ENCODE measurements at places on chromosomes 7 and 10. TPM values are rescaled to one million over a fixed set of nuclear protein-coding genes. Genes with fewer than 3 reads are reported as not detected.

The METTL27 gene
- total RNA-seq = 2.1 TPM

The COL13A1 gene
- total RNA-seq = not detected

The XRCC2 gene
- 19.3 TPM for total RNA-seq

The CYP2W1 gene
- total RNA-seq = not detected

The BMPER gene
- not detected for total RNA-seq

The PAPSS2 gene
- 0.30 TPM for total RNA-seq

The AEBP1 gene
- 18.2 TPM for total RNA-seq

The CDC14C gene
- not detected for total RNA-seq

The HTR7 gene
- not detected for total RNA-seq

The ADAM12 gene
- 1.2 TPM for total RNA-seq

DNA sequence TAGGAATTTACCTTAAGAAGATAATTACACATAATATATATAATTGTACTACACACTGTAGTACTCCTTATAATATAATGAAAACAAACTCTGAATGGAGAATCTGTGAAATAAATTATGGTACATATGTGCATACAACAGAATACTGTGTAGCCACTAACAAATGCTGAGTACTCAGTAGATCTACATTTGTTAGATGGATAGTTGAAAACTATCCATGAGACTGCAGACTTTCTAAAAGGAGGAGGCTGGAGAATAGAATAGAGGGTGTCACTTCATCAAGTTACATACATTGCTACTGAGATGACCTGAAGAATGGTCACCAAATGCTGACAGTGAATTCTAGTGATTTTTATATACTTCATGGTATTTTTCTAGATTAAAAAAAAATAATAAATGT lies 68.7 kb upstream of the OGDHL start:
- peaks cover 31% of the 10 kb centered on the region for H3K36me3 ChIP-seq
- no peak overlapping the region for H3K4me3 ChIP-seq
- no peaks in the 10 kb centered on the region for H3K4me1 ChIP-seq
- no peaks in the 10 kb centered on the region for H3K27me3 ChIP-seq
- DNase-seq = no peak

DNA sequence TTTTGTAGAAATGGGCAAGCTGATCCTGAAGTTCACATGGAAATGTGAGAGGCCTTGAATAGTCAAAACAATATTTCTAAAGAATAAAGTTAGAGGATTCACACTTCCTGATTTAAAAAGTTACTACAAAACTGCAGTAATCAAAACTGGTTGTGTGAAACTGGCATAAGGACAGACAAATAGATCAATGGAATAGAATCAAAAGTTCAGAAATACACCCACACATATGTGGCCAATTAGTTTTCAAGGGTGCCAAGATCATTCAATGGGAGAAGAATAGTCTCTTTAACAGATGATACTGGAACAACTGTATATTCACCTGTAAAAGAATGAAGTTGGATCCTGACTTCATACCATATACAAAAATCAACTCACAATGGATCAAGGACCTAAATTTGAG lies 27.7 kb downstream of the DNAJC9 start:
- H3K4me1 ChIP-seq = no peaks in the 10 kb centered on the region
- peaks cover 35% of the 10 kb centered on the region for H3K36me3 ChIP-seq
- no peak for DNase-seq
- H3K4me3 ChIP-seq = no peak overlapping the region

GRCh38 chr7:23114896-23115295 lies 9.3 kb downstream of the KLHL7 start:
- H3K4me3 ChIP-seq = no peak overlapping the region
- no peaks in the 10 kb centered on the region for H3K27me3 ChIP-seq
- no peak overlapping the region for H3K27ac ChIP-seq
- DNase-seq = no peak
- H3K4me1 ChIP-seq = peaks cover 10% of the 10 kb centered on the region
- H3K36me3 ChIP-seq = no peaks in the 10 kb centered on the region

DNA sequence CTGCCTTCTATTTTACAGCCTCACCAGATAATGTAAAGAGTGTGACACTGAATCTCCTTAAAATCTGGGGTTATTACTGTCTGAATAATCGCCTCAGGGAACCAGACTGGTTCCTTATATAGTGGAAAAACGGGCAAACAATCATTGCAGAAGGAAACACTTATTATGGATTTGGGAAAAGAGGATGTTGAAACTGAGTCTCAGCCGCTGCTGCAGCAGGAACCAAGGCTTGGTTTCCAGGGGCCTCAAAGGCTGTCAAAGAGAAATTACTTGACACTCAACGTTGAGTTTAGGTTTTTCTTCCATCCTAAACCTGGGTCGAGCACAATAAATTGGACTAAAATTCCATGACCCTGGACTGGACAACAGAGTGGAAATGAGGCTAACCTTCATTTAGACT lies 103.8 kb upstream of the AHR start:
- DNase-seq = no peak
- no peaks in the 10 kb centered on the region for H3K27me3 ChIP-seq
- H3K4me3 ChIP-seq = no peak overlapping the region
- H3K27ac ChIP-seq = no peak overlapping the region
- peaks cover 12% of the 10 kb centered on the region for H3K4me1 ChIP-seq
- no peaks in the 10 kb centered on the region for H3K36me3 ChIP-seq

- H3K4me1 ChIP-seq = peaks cover 50% of the 10 kb centered on the region
- H3K4me3 ChIP-seq = no peak overlapping the region
- H3K27me3 ChIP-seq = no peaks in the 10 kb centered on the region
- H3K27ac ChIP-seq = peak overlapping the region; percentile 73
- peaks cover 21% of the 10 kb centered on the region for H3K36me3 ChIP-seq
- DNase-seq = no peak
Measured at GRCh38 chr7:39985398-39985918, 35.4 kb downstream of the CDK13 start.

DNA sequence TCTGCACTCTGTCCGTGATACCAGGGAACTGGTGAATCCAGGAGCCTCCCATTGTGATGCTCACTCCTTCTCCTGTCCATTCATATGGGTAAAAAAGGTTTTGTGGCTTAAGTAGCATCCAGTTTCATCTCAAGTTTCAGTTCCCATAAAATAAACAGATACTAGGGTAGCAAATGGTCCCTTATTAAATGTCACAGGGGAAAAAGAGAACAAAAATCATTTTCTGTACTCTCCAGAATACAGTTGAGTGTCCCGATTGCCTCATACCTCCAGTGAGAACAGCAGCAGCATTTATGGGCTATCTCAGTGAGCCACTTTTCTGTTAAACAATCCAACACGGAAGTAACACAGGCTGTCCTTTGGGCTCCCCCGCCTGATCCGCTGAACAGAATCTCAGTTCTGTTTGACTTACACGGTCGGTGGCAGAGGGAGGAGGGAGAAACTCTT lies 179.6 kb downstream of the CELF2 start:
- no peak for DNase-seq
- H3K27me3 ChIP-seq = no peaks in the 10 kb centered on the region
- no peak overlapping the region for H3K4me3 ChIP-seq
- H3K27ac ChIP-seq = peak overlapping the region; percentile 62
- peaks cover 91% of the 10 kb centered on the region for H3K36me3 ChIP-seq

DNA sequence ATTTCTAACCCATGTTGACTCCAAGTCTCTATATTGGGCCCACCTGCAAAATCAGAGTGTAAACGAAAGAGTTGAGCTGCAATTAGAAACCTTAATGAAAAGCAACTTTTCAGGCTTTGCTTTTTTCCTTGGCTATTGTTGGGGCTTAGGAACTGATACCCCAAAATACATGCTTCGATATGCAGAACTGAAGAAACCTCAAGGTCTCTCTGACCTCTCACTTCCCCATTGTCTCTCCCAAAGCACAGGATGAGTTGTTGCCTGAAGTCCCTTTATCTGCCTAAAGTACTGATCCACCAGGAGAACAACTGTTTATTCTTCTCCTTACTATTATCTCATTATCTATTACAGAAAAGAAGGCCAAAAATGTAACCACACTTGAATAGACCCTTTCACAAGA lies 666.0 kb upstream of the LRRTM3 start:
- H3K4me3 ChIP-seq = no peak overlapping the region
- H3K27ac ChIP-seq = no peak overlapping the region
- no peak for DNase-seq
- no peaks in the 10 kb centered on the region for H3K36me3 ChIP-seq
- H3K27me3 ChIP-seq = no peaks in the 10 kb centered on the region

DNA sequence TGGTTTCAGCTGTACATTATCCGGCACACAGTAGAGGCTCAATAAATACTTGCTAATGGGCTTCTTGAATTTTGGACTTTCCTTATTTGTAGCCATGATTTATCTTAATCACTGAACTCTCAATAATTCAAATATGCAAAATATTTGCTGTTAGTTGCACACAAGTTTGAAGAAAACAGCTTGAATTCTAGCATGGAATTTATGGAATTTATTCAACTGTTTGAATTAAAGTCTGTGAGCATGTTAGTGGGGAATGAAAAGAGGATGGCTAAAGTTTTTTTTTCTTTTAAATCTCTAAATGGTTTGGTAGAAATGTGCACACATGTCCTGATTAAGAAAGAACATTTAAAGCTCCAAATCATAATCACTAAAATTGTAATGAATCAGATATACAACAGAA lies 42.5 kb downstream of the SIRT1 start:
- H3K27ac ChIP-seq = peak overlapping the region; percentile 35
- no peak for DNase-seq
- peaks cover 14% of the 10 kb centered on the region for H3K36me3 ChIP-seq
- H3K4me3 ChIP-seq = no peak overlapping the region
- H3K4me1 ChIP-seq = no peaks in the 10 kb centered on the region

DNA sequence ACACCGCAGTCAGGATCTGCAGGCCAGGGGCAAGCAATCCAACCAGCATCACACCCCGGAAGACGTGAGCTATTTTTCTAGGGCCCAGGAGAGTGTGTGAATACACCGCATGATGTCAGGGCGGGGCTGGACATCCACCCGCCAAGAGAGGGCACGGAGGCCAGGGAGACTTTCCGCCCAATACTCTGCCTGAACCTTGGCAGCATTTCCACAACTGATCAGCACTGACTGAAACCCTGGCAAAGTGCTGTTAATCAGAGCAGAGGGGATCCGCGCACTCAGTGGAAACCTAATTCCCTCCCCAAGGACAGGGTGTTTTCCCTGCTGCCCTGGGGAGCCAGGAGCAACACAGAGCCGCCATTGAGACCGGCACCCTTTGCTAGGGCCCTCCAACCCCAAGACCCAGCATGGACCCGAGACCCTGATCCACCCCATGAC lies 8.2 kb downstream of the MAD1L1 start:
- no peak overlapping the region for H3K4me3 ChIP-seq
- peaks cover under 1% of the 10 kb centered on the region for H3K4me1 ChIP-seq
- H3K27ac ChIP-seq = no peak overlapping the region
- no peak for DNase-seq

DNA sequence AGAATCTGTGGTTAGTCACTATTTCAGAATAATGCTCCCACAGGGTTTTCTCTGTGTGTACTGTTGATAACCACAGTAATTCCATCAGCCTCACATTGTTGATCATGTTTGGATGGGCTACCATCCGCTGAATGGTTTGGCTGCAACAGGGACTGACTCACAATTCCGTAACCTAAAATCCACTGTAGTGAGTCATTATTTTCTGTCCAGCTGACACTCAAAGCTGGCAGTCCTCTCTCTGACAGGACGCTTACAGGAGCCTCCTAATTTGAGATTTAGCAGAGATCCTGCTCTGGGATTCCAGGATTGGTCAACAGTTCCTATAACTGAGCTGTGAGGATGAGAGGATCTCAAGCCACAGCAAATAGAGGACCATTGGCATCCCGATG lies 32.7 kb downstream of the VWA2 start:
- H3K27ac ChIP-seq = no peak overlapping the region
- H3K36me3 ChIP-seq = no peaks in the 10 kb centered on the region
- no peak overlapping the region for H3K4me3 ChIP-seq
- no peak for DNase-seq
- H3K4me1 ChIP-seq = no peaks in the 10 kb centered on the region
- H3K27me3 ChIP-seq = peaks cover 12% of the 10 kb centered on the region

DNA sequence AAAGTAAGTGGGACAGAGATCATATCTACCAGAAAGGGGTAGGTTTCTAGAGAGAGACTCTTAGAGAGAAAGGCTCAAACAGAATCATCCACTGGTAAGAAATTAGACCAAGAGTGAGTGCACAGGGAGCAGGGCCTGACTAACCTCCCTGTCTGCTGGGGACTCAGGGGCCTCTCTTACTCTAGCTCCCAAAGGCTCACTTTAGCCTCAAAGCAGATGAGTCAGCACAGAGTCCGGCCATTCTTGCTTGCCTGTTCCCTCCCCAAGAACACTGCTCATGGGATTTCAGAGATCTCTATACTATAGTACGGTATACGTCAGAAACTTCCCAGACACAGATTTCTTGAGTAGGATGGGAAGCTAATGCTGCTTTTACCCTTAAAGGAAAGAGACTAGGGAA lies 32.7 kb downstream of the RBM28 start:
- no peaks in the 10 kb centered on the region for H3K27me3 ChIP-seq
- H3K36me3 ChIP-seq = peaks cover 60% of the 10 kb centered on the region
- no peak overlapping the region for H3K4me3 ChIP-seq
- no peaks in the 10 kb centered on the region for H3K4me1 ChIP-seq
- DNase-seq = no peak

GRCh38 chr10:58201704-58202103 lies 66.0 kb downstream of the IPMK start:
- no peaks in the 10 kb centered on the region for H3K27me3 ChIP-seq
- no peak overlapping the region for H3K4me3 ChIP-seq
- no peak for DNase-seq
- peaks cover 16% of the 10 kb centered on the region for H3K36me3 ChIP-seq
- H3K4me1 ChIP-seq = no peaks in the 10 kb centered on the region
- H3K27ac ChIP-seq = no peak overlapping the region

- H3K27me3 ChIP-seq = no peaks in the 10 kb centered on the region
- peak; percentile 44 for DNase-seq
- peaks cover 4% of the 10 kb centered on the region for H3K4me1 ChIP-seq
- H3K4me3 ChIP-seq = no peak overlapping the region
- H3K27ac ChIP-seq = no peak overlapping the region
- no peaks in the 10 kb centered on the region for H3K36me3 ChIP-seq
Measured at GRCh38 chr10:99834410-99834809, 52.0 kb downstream of the ABCC2 start.

GRCh38 chr7:151420144-151420543 lies 10.3 kb upstream of the WDR86 start:
- no peak overlapping the region for H3K4me3 ChIP-seq
- no peaks in the 10 kb centered on the region for H3K4me1 ChIP-seq
- no peak overlapping the region for H3K27ac ChIP-seq
- H3K27me3 ChIP-seq = no peaks in the 10 kb centered on the region
- no peaks in the 10 kb centered on the region for H3K36me3 ChIP-seq

DNA sequence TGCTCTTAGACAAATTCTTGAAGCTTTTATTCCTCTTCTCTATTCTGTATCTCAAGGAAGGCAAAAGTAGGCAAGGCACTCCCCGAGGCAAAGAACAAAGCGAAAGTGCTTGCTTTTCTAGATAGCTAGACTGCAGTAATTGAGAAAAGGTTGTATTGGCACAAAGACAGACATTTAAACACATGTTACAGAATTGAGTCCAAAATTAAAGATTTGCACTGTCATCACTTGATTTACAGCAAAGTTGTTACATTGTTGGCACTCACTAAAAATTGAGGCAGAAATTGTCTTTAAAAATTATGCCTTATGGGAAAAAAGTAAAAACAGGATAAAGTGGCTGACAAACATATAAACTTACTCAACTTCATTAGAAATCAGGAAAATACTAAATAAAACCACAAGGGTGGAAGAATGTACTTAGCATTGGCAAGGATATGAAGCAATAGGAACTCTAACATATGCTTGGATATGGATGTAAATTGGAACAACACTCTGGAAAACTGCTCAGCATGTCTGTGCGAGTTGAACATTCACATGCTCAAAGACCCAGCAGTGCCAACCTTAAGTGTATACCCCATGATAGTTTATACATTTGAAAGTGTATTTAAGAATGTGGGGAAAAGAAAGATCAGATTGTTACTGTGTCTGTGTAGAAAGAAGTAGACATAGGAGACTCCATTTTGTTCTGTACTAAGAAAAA lies 491.3 kb downstream of the GLRX3 start:
- DNase-seq = no peak
- H3K4me3 ChIP-seq = no peak overlapping the region
- H3K4me1 ChIP-seq = no peaks in the 10 kb centered on the region
- H3K27ac ChIP-seq = no peak overlapping the region
- H3K27me3 ChIP-seq = peaks cover 22% of the 10 kb centered on the region

All from activated CD4-positive, alpha-beta T cell treated with anti-CD3 and anti-CD28 coated beads for 36 hours (primary cell).